ENCODE measurements at places on chromosomes 1 and 21. TPM values are rescaled to one million over a fixed set of nuclear protein-coding genes. Genes with fewer than 3 reads are reported as not detected.

IL12RB2 gene
- polyA plus RNA-seq: 1.0 TPM

TDRD10 gene
- polyA plus RNA-seq: 2.3 TPM

SLC25A34 gene
- 6.9 TPM for polyA plus RNA-seq

SPRR1A gene
- not detected for polyA plus RNA-seq

NTMT2 gene
- polyA plus RNA-seq: 0.59 TPM

PPIAL4G gene
- polyA plus RNA-seq: not detected

S100A6 gene
- polyA plus RNA-seq: 191 TPM

RGS4 gene
- 0.85 TPM for polyA plus RNA-seq

CD48 gene
- polyA plus RNA-seq: 1.9 TPM

VSIG8 gene
- polyA plus RNA-seq: not detected

SMIM12 gene
- 23.3 TPM for polyA plus RNA-seq

ANKRD45 gene
- 0.19 TPM for polyA plus RNA-seq

FAM151A gene
- 0.34 TPM for polyA plus RNA-seq

PLA2G2F gene
- polyA plus RNA-seq: not detected
